CD8-positive, alpha-beta memory T cell (primary cell): ENCODE measurements at places on chromosomes 6 and 20. TPM values are rescaled to one million over a fixed set of nuclear protein-coding genes. Genes with fewer than 3 reads are reported as not detected.

GRCh38 chr20:45235995-45236394, 14.8 kb downstream of the SEMG2 start:
- no peak for DNase-seq

The ME1 gene
- total RNA-seq, result 0.42 TPM

The WFDC5 gene
- total RNA-seq, result not detected

GRCh38 chr6:163147994-163148393, 266.5 kb upstream of the QKI start:
- DNase-seq, result no peak

The CYP24A1 gene
- total RNA-seq, result 0.58 TPM

The SLPI gene
- total RNA-seq, result not detected

- no peak for DNase-seq
Measured at GRCh38 chr20:57210054-57210910, 56.2 kb downstream of the BMP7 start.

The CST5 gene
- total RNA-seq, result not detected

The PKIB gene
- total RNA-seq, result 0.26 TPM

- DNase-seq, result no peak
Measured at GRCh38 chr6:127053032-127053874, 65.2 kb upstream of the RSPO3 start.

The SLC17A2 gene
- not detected for total RNA-seq
